ENCODE measurements at places on chromosomes 1 and 21. TPM values are rescaled to one million over a fixed set of nuclear protein-coding genes. Genes with fewer than 3 reads are reported as not detected.

The POU2F1 gene
- 3.7 TPM for total RNA-seq

The TFF3 gene
- 1,055 TPM for total RNA-seq

The CFAP45 gene
- 0.22 TPM for total RNA-seq

The FCRL6 gene
- total RNA-seq, result not detected

The TRIM46 gene
- total RNA-seq, result 1.2 TPM

The KCNE2 gene
- not detected for total RNA-seq

The KCNJ15 gene
- total RNA-seq, result 0.22 TPM

The GJA5 gene
- total RNA-seq, result 0.87 TPM

The RNF186 gene
- total RNA-seq, result not detected

The SSX2IP gene
- total RNA-seq, result 0.60 TPM

The CCDC30 gene
- 0.40 TPM for total RNA-seq

The NECTIN4 gene
- not detected for total RNA-seq

The S100A8 gene
- total RNA-seq, result not detected

The TSPEAR gene
- total RNA-seq, result under 0.01 TPM

The CHIA gene
- not detected for total RNA-seq

The PCAT6 gene
- total RNA-seq, result not detected

The AIRE gene
- total RNA-seq, result not detected

The KCNJ6 gene
- total RNA-seq, result under 0.01 TPM

The CCDC28B gene
- total RNA-seq, result 15.5 TPM

Measured in lung microvascular endothelial cell (primary cell).